Hindlimb muscle (tissue), 1 donor: ENCODE measurements at places on chromosomes 6 and 20. TPM values are rescaled to one million over a fixed set of nuclear protein-coding genes. Genes with fewer than 3 reads are reported as not detected.

DNA sequence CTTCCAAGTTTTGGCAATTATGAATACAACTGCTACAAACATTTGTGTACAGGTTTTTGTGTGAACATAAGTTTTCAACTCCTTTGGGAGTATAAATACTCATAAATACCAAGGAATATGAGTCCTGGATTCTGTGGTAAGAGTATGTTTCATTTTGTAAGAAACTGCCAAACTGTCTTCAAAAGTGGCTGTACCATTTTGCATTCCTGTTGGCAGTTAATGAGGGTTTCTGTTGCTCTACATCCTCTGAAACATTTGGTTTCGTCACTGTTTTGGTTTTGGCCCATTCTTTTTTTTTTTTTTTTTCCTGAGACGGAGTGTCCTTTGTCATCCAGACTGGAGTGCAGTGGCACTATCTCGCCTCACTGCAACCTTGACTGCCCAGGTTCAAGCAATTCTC, 8.5 kb downstream of the AP5S1 start:
- no peak for DNase-seq

DNA sequence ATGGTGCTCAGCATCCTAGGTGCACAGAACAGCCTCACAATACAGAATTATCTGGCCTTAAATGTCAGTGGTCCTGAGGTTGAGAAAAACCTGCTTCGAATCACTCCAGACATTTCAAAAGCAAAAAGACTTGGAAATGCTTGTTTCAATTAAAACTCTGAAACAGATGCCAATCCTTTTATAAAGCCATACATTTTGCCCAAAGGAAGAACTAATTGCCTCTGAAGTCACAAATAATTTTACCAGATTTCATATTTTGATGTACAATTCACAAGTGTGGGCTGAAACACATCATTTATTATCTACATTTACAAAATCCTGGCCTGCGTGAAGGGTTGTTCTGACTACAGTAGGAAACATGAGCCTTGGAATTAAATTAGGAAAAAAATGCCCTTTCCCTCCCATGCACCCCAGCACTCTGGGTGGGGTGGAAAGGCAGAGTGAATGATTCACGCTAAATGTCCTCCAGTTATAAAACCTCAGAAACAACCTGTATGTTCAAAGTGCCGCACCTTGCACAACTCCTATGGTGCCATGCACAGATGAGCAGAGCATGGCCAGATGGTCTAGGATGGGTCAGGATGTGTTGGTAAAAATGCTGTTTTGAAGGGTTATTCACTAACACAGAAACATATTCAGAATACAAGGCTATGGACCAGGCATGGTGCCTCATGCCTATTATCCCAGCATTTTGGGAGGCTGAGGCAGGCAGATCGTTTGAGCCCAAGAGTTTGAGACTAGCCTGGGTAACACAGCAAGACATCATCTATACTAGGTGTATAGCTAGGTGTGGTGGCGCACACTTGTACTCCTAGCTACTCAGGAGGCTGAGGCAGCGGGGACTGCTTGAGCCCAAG, 87.0 kb downstream of the ZMYND8 start:
- DNase-seq, result peak; percentile 22

DNA sequence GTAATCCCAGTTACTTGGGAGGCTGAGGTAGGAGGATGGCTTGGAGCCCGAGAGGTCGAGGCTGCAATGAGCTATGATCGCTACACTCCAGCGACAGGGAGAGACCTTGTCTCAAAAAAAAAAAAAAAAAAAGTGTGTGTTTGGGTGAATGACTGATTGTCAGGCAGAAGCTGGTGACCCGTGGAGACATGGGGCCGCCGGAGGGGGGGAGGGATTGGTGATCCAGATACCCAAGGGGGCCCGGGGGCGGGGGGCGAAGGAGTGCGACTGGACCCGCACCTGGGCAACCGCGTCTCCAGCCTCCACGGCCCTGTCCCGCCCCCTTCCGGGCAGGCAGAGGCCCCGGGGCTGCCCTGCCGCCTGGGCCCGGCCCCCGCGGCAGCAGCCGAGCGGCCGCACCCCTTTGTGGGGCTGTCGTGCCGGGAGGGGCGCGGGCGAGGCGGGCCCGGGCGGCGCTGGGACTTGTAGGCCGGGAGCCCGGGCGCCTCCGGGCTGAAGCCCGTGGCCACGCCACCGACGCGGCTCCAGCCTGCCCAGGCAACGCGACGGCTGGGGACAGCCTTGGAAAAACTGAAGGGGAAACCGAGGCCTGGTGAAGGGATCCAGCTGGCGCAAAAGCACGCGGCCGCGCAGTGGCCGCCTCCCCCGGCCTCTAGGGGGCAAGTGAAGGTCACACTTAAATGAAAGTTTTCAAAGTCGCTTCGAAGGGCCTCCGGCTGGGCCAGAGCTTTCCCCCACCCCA, 2.1 kb upstream of the RBM38 start:
- peak; percentile 68 for DNase-seq

GRCh38 chr20:44963325-44964215, 2.7 kb upstream of the STK4 start:
- no peak for DNase-seq

DNA sequence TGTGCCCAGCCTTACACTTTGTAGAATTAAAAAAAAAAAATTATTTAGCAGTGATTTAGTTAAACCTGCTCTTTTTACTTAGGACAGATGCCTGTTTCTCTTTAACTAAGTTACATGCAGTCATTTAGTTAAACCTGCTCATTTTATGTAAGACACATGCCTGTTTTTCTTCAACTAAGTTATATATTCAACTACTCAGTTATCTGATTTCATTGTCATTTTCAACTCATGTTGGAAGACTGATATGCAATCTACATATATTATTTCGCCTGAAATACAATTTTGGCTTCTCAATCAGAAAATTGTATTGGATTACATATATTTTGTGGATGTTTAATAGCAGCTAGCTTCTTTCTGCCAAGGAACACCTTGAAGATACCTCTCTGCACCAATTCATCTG, 171.1 kb downstream of the COL19A1 start:
- no peak for DNase-seq

GRCh38 chr6:155274106-155274505, 10.3 kb downstream of the CLDN20 start:
- no peak for DNase-seq

DNA sequence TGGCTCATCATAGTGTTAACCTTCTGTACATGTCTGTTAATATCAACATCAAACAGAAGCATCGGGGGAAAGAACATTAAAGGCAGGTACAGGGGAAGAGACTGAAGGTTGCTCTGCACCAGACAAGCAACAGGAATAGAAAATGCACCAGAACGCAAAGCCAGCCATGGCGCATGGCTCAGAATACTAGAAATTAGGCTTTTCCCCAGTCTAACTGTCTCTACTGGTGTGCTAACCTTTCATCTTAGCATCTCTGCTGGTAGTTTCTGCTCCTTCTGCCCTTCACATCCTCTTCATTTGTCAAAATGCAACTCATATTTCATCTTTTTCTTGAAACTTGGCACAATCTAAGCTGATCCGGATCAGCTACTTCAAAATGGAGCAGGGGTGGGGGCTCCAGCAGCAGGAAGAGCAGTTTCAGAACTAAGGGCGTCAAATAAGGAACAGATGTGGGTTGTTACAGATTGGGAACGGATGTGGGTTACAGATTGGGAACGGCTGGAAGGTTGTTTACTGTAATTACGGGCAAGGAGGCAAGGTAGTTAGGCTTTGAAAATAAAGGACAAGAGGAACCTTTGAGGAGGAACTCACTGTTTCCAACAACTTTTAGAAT, 13.1 kb upstream of the RNASET2 start:
- no peak for DNase-seq

DNA sequence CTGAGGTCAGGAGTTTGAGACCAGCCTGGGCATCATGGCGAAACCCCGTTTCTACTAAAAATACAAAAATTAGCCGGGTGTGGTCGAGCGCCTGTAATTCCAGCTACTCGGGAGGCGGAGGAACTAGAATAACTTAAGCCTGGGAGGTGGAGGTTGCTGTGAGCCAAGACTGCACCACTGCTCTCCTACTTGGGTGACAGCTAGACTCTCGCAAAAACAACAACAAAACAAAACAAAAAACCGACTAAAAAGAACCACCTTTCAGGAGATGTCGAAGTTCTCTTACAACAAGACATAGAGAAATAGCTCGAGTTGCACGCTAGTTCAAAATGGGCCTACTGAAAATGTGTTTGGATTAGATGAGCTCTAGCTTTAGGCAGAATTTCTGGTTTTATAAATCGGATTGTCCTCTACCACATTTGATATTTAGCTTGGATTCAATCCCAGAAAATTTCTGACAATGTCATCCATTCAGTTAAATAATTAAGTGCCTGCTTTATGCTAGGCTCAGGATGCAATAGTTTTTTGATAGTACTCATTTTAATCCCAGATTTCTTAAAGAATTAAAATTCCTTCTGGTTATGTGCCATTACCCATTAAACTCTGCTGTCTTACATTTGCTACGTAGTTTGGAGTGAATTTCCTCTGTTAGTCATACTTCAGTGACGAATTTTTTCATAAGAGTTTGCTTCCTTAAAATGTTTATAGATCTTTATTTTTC, 137.5 kb upstream of the SHLD1 start:
- no peak for DNase-seq

DNA sequence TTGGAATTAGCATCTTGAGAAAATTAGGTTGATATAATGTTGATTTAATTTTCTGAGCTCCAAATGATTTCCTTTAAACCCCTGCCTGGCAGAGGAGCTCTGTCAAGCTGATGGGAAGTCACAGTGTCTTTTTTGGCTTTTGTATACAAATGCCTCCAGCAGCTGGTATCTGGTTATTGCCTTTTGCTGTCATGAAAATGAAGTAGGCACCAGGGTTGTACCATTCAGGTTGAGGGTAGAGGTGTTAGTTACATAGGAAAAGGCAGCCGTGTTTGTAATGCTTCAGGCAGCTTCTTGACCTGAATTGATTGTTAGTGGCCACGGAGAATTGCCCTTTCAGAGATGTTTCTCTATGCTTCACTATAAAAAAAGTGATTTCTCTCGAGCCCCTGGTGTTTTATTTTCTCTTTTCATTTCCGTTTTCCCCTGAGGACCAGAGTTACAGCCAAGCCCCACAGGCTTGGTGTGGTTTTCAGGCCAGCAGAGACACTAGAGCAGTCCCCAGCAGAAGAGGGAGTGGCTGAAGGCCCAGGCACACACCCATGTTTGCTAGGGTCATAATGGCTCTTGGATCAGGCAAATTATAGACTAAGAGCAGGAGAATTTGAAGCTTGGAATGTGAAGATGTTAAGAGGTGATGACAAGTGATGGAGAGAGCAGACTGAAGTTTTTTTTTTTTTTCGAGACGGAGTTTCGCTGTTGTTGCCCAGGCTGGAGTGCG, 21.6 kb downstream of the CMTR1 start:
- no peak for DNase-seq

GRCh38 chr6:4801491-4802110, 25.4 kb downstream of the CDYL start:
- no peak for DNase-seq

- no peak for DNase-seq
These were observed 836.0 kb downstream of the MAFB start for GRCh38 chr20:39853050-39853449.

WFDC2 gene
- polyA plus RNA-seq, result not detected

GDAP1L1 gene
- polyA plus RNA-seq, result 0.30 TPM

MYCT1 gene
- polyA plus RNA-seq, result 19.5 TPM

C2 gene
- 11.1 TPM for polyA plus RNA-seq

RSPH4A gene
- polyA plus RNA-seq, result 0.50 TPM

TRAPPC3L gene
- not detected for polyA plus RNA-seq

NMBR gene
- 0.14 TPM for polyA plus RNA-seq
